ENCODE measurements at places on chromosomes 3 and 15.

GRCh38 chr3:133038089-133038730 lies at the start of gene TMEM108:
Gene TMEM108 (plus strand): TSS chr3:133038391.
- no peak for DNase-seq

DNA sequence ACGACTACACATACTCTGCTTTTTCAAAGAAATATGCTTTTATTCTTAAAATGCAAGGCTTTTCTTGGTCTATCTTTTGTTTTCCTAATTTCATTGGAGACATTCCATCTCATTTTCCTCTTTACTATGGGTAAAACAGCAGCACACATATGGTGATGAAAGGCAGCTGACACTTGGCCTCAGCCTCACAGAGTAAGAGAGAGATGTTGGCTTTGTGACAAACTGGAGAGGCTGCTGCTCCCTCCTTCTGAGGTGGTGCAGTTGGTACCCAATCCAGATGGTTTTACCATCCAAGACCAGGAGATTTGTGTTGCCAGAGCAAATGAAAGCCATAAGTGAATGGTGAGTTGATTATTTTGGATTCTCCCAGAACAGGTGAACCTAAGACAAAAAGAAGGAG lies 13.2 kb upstream of the SLC2A2 start:
- DNase-seq: no peak

DNA sequence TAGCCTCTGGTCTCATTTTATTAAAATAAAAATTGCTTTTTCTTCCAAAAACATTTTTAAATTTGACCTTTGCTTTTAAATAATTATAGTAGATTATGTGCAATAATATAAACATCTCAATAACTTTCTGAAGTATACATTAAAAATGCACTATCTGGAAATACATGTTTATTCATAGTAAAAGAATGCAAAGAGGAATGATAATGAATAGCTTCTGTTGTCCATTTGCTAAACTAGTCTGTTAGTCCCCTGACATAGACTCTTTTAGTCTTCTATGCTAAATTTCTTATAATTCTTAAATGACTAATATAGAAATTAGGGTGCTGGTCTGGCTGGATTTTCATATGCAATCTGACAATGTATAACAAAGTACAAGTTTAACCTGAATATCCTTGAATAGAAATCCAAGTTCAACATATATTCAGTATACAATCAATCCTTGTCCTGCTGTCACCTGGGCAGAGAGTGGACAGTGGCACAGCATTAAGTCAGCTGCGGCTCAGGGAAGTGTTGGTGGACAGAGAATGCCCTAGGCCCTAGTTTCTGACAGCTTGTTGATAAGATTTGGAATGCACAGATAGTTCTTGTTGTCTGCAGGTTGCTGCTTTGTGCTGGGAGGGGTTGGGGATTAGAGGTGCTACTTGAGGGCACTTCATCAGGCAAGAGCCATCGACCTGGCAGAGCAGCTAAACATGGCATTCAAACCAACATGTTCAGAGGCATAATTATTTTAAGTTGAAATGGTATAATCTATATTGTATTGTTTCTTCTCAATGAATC lies 161.7 kb downstream of the MBNL1 start:
- no peak for DNase-seq

DNA sequence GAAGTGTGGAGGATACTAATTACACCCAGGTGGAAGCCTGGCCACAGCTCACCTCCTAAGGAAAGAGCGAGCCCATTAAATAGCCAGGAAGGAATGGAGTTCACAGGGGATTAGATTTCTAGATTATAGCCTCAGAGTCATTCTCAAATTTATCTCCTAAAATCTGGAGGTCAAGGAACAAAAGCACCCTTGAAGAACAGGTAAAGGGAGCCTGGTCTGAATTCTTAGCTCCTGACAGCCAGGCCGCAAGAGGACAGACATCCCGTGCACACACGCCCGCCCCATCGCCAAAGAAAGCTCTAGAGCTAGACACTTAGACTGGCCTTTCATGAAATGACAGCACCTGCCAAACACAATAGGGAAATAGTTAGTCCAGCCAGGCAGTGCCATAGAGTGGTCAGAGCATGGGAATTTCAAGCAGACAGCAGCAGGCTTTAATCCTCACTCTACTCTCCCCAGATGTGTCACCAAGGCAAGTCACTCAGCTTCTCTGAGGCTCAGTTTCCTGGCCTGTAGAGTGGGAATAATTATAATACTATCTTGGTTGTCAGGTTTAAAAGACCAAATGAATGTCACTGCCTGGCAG lies 59.2 kb downstream of the LIPC start:
- no peak for DNase-seq

DNA sequence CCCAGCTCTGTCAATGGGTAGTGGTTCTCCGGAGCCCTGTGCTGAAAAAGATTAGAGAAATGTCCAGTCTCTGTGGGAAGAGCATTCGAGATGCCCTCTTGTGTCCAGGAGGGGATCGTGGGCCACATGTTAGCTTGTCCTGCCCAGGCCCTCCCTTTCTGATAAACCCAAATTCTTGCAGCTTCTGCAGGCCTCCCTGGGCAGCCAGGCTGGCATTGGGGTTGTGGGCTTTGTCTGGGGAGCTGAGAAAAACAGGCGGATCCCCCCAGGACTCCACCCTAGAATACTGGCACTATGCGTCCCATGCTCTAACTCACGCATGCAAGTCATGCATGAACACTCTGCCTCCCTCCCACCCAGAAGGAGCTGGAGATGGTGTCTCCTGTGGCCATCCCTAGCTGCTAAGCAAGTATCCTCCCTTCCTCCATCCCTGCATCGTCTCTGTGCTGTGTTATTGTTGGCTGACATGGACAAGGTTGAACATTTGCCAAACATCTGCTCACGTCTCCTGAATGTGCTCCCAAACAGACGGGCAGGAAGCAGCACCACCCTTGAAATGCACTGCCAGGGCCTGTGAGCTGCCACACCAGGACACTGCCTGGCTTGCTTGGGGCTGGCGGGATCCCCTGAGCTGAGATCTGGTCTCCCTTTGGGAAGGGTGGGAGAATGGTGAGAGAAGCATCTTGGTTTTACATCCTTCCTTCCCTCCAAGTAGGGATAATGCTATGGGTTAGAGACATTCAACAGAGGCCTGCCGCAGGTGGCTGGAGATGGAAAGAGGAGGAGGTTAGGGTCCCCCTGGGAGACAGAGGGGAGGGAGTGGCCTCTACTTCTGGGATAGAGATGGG lies 26.5 kb downstream of the CFAP161 start:
- DNase-seq: no peak

DNA sequence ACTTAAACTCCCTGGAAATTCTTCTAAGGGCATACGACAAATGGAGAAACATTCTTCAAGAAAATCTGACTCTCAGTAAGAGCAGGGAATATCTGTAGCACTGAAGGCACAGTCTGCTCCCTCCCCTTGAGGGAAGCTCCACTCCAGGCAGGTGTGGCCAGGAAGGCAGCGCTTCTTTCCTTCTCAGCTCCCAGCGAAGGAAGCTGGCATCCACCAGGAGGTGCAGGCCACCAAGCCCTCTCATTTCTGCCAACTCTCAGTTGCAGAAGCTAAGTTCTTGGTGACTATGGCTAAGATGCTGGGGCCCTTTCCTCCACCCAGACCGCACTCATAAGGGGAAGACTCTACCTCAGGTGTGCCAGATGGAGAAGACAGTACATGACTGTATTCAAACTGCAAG lies 37.7 kb upstream of the SLC41A3 start:
- DNase-seq: no peak

DNA sequence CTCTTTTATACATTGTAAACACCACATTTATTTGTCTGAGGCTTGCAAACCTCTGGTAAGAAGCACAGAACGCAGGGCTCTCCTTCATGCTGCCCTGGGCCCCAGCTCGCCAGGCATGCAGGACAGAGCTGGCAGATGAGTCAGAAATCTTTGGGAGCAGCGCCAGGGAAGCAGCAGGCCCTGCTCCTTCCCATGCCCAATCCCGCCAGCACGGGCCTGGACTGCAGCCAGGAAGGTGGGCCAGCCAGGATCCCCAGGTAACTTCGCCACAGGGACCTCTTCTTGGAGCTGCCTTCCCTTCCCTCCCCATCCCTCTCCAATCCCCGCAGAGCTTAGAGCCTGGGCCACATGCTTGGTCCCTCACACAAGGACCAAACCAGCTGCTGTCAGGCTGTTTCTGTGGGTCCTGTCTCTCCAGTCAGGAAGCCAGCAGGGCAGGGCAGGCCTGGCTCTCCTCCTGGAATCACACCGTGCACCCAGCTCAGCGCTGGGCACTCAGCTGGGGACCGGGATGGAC lies 8.8 kb downstream of the STOML1 start:
- DNase-seq: no peak

- DNase-seq: no peak
Observed at GRCh38 chr3:7421065-7421464, 560.1 kb downstream of the GRM7 start.

GRCh38 chr15:86481720-86482119 lies 402.0 kb downstream of the AGBL1 start:
- no peak for DNase-seq

DNA sequence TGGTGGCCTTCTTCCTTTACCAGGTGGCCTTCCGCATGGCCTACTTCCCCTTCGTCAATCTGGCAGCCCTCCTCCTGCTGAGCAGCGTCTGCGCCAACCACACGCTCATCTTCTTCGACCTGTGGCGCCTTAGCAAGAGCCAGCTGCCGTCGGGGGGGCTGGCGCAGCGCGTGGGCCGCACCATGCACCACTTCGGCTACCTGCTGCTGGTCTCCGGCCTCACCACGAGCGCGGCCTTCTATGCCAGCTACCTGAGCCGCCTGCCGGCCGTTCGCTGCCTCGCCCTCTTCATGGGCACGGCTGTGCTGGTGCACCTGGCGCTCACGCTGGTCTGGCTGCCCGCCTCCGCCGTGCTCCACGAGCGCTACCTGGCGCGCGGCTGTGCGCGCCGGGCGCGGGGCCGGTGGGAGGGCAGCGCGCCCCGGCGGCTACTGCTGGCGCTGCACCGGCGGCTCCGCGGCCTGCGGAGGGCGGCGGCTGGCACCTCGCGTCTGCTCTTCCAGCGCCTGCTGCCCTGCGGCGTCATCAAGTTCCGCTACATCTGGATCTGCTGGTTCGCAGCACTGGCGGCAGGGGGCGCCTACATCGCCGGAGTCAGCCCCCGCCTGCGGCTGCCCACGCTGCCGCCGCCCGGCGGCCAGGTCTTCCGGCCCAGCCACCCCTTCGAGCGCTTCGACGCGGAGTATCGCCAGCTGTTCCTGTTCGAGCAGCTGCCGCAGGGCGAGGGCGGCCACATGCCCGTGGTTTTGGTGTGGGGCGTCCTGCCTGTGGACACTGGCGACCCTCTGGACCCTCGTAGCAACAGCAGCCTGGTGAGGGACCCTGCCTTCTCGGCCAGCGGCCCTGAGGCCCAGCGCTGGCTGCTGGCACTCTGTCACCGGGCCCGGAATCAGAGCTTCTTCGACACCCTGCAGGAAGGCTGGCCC lies 9.9 kb downstream of the DISP2 start:
- no peak for DNase-seq

GRCh38 chr15:76107169-76107568 lies 47.4 kb downstream of the TMEM266 start:
- no peak for DNase-seq
